Activated CD8-positive, alpha-beta memory T cell treated with anti-CD3 and anti-CD28 coated beads for 24 hours (primary cell): ENCODE measurements at places on chromosomes 2 and 18.

- no peak for DNase-seq
Observed at GRCh38 chr2:238811759-238812158, 36.1 kb upstream of the TWIST2 start.

GRCh38 chr2:199220920-199221319, 236.8 kb downstream of the SATB2 start:
- no peak for DNase-seq

DNA sequence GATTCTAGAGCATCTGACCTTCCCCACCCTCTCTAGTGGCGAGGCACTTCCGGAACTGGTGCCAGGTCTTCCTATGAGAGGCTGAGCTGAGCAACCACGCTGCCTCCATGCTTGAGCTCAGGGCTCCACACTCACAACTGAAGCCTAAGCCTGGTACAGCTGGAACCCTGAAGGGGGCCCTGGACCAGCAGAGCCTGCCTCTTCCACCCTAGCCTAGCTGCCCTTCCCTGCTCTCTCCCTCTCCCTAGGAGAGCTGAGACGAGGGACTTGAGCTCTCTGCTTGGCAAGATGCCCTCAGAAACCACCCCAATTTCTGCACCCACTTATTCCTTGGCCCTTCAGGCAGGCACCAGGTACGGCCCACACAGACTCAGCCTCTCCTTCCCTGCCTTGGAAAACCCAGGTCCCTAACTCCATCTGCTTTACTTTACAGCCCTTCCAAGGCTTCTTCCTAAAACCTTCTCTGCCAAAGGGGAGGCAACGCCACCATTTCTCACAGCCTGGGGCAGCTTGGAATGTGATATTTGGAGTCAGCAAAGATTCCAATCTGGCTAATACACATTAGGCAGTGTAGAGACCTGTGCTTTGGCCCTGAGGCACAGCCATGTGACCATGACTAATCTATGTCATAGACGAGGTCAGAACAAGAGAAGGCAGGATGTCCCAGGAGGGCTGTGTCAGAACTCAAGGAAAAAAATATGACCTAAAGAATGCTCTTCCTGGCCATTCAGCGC, 18.8 kb downstream of the COX7A2L start:
- DNase-seq = no peak

DNA sequence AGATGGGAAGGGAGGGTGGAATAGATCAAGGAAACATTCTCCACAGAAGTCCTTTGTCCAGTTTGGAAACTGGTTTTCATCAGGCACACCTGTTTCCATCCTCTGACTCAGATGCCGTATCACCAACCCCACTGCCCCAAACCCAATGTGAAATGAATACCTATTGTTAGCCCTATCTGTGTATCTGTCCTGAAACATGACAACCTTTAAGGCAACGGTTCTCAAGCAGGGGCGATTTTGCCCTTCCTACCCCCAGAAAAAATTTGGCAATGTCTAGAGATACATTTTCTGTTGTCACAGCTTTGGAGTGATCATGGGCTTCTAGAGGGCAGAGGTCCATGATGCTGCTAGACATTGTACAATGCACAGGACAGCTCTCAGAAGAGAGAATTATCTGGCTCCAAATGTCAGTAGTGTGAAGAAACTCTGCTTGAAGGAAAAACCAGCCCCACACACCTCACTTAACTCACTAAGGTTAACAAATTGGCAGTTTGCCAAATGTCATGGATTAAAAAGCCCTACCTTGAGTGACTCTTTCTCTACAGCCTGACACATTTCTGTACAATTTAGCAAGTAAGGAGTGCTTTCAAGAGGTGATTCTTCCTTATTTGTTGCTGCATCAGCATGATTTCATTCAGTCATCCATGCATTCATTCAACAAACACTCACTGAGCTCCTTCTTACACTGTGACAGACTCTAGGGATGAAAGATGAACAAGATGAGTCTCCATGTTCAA, 3.4 kb downstream of the SCTR start:
- no peak for DNase-seq

- no peak for DNase-seq
Observed at GRCh38 chr2:237465515-237466148, 21.4 kb upstream of the MLPH start.

DNA sequence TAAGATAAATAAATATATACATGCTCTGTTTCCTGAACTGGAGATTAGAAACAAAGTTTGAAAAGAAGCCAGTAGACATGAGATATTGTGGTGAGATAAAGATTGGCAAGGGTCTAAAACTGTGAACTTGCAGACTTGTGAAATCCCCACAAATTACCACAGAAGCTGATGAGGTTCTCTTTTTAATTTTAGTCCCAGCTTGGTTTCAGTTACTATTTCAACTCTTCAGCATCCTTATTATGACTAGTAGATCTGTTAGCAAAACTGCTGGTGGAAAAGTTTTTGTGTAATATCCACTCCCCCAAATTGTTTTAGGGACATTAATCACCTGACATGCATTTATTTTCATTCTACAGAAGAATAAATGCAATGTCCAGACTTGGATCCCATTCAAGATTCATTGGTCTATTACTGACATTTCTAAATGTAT, 20.8 kb downstream of the RASGRP3 start:
- DNase-seq = no peak

DNA sequence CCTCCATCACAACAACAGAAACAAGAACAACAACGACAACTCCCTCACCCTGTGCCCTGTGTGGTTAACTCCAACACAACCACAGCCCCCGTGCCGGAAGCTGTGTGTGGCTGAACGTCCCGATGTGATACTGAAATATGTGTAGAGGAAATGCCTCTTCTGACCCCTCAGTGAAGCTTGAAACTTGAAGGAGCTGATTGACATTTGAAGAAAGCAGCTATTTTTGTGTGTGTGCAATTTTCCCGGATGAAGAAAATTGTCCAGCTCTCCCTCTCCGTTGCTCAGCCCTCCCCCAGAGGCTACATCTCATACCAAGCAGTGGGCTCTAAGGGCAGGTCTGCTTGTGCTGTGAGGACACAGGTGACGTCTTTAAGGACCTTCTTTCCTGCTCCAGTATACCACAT, 173.8 kb downstream of the ICOS start:
- peak; percentile 80 for DNase-seq

DNA sequence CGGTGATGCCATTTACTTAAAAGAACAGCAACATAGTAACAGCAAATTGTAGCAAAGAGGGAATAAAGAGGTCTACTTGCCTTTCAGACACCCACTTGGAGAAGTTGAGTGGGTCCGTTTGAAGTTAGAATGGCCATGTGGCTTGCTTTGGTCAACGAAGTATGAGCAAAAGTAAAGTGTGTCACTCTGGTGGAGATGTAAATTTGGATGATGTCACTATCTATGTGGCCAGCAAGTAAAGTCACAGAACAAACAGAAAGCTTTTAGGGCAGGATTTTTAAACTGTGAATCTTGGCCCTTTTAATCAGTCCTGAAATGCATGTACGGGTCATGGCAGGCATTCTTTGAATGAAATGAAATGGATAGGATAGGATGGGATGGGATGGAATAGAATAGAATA, 120.3 kb downstream of the PAX3 start:
- DNase-seq = no peak

- no peak for DNase-seq
Observed at GRCh38 chr2:181998041-181998835, 12.6 kb downstream of the PPP1R1C start.

- no peak for DNase-seq
Observed at GRCh38 chr2:137255345-137255744, 490.0 kb downstream of the THSD7B start.

DNA sequence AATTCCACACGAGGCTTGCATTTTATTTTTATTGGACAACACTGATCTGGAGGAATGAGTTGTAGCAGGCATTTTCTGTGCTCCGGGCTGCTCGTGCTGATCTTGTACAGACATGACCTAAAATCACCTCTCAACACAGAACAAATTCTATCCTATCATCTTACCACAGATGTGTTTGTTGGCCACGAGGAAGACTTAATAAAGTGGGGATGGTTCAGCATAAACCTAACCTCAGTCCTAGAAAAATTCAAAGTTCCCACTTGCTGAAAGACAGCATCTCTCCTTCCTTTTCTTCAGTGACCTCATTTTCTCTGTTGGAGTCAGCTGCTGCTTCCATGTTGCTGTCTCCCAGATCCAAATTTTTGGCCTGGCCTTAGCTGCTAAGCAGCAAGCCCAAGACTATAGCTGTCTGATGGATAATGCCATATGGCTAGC, 45.3 kb downstream of the RBKS start:
- no peak for DNase-seq

- no peak for DNase-seq
Observed at GRCh38 chr2:109690457-109690821, 76.3 kb downstream of the SOWAHC start.

DNA sequence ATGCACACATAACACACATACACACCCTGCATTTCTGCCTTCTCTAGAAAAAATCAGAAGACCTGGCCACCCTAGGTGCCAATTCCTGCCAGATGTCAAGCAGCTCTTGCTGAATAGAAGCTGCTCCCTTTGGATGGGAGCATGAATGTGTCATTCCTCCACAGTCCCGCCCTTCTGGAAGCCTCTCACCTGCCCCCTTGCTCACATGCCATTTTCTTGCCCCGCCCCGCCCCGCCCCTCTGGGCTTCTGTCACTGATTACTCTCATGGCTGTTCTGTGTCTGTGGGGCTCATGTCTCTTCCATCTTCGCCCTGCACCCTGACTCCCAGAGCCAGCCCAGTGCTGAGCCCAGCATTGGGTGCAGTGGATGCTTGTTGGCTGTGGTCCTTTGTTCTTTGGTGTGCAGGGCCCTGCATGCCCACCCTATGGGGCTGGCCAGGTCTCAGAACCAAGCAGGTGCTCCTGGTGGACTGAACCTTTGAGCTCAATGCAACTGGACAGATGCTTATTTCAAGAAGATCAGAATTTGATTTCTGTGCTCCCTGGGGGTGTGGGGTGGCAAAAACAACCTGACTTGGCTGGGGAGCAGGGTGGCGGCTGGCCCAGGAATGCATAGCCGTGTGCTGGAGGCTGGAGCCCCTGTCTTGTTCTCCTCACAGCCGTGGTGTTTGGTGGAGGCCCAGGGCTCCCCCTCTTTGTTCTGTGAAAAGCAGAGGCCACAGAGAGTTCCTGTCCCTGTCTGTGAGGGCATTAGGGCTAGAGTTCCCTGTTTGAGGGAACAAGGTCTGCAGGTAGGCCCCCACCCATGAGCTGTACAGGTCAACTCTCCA, 140.6 kb upstream of the GLI2 start:
- no peak for DNase-seq

DNA sequence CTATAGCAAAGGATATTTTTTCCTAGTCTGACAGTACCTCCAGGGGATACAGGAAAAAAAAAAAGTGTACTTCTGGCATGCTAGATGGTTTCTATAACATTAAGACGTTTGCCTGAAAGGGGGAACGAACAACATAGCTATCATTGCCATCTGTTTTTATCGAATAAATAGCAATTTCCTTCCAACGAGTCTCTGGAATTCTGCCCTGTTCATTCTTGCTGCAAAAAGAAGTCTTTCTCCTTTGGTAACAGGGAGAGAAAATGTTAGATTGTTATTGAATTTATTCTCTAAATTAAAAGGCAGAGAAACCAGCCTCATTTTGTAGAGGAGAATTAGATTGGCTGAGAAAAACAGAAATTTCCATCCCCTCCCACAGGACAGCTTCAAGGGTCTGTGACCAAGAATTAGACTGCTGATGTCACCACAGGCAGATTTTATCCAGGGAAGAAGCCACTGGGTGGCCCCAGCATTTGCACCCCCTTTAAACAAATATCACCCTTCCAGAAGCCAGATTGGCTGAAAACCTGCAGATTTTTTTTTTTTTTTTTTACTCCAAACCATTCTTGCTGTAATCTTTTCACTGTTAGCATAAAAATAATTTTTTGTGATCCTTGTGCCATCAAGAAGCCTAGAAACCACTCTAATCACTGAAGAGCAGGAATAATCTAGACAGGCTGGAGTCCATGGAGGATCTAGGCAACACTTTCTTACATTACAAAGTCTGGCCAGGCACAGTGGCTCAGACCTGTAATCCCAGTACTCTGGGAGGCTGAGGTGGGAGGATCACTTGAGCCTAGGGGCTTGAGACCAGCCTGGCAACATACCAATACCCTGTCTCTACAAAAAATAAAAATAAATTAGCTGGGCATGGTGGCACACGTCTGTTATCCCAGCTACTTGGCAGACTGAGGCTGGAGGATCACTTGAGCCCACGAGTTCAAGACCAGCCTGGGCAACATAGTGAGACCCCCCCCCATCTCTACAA, 12.0 kb downstream of the WDFY1 start:
- no peak for DNase-seq

DNA sequence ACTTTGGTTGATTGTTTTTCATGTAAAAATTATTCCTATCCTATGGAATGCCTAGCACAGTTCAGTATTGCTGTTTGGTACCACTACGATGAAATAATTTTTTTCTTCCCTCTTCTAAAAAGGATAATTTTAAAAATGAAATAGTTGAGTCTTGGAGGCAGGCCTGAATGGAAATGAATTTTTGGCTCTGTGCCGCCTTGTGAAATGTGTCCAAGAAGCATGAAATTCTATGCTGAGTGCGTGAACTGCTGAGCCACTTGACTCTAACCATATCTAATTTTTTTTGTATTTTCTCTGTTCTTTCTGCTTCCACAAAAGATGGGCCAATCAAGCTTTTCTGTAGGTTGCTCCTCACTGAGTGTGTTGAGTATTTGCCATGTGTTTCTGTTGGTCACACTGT, 95.0 kb downstream of the PRPF40A start:
- no peak for DNase-seq

DNA sequence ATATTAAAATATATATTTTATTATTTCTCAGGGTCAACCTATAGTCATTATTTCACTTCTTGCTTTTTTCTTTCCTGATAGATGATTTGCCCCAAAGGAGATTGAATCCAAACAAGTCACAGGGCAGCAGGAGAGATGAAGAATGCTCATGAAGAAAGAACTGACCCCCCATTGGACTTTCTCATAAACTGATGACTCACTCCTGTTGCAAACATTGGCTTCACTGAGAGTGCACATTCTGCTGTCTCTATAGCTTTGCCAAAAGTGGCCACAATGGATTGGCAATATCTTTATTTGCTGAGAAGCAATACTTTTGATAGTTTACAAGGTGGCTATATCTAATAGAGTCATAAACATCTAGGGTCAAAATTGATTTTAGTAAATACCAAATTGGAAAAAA, 55.9 kb upstream of the ZNF385B start:
- no peak for DNase-seq

DNA sequence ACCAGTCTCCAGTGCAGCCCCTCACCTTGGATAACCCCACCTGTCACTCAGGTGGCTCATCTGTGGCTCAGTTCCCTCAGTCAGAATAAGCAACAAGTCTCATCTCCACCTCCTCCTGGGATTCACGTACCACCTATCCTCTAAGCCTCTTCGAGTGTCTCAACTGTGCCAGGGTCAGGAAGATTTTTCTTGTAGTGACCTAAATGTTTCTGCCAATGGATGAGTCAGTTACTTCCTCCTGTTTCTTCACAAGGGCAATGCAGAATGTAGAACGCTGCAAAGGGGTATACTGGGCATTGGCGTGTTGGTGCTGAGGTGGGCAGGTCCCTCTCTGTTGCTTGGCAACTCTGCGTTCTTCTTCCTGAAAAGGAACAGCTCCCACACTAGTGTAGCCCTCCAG, 213.3 kb upstream of the CXCR4 start:
- no peak for DNase-seq

GRCh38 chr2:168323529-168324021, 76.2 kb upstream of the STK39 start:
- DNase-seq = no peak

- no peak for DNase-seq
Observed at GRCh38 chr18:62717169-62717924, 2.0 kb downstream of the PHLPP1 start.

- no peak for DNase-seq
Observed at GRCh38 chr18:35458271-35458670, 39.5 kb downstream of the INO80C start.
